ENCODE measurements at places on chromosomes 7 and 10.

GRCh38 chr10:105075031-105075430, 433.9 kb downstream of the SORCS3 start:
- no peak for DNase-seq

DNA sequence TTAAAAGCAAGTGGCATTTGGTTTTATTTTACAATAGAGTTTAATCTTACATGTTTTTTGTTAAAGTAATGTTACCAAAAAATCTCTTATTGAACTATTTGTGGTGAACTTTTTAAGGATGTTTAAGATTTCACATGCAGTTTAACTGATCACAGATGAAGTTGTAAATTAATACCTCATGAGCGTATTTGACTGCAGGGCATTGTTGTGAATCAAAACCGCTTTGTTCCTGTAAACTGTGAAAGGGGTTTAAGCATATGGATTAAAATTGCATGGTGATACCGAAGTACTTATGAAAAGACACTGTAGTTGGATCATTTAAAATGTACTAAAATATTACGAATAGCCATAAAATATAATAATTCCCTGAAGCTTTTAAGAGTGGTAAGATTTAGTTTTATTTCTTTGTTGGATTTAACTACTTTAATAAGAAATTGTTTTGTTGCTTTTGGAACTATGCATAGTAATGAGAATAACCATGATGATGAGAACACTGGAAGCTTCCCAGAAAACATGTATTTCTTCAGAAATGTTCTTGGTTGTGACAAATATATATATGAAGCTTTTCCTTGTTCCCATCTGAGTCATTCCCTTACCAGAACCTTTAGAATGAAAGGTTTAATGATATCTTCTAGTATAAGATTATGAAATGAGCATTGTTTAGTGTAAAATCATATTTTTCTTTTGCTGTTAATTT, 131.3 kb downstream of the ADK start:
- peak; percentile 61 for DNase-seq

DNA sequence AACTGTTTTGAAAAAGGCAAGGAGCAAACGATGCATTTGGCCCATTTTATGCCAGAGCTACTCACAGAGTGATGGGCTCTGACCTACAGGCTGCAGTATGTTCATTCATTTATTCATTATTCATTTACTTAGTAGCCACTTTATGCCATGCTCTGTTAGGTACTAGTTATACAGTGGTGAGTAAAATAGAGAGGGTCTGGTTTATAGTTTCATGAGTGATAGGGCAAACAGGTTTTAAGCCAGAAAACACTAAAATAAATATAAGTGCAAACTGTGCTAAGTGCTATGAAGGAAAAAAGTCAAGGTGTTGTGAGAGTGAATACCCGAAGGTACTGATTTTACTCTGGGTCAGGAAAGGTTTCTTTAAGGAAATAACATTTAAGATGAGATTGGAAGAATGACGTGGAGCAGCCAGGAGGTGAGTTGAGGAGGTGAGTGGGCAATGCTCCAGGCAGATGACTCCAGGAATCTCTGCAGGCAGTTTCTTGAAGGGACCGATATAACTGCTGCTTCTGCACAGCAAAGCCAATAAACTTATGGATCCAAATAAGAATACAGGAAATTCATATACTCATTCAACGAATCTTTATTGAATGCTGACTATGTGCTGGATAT, 56.9 kb upstream of the FAM133B start:
- no peak for DNase-seq

DNA sequence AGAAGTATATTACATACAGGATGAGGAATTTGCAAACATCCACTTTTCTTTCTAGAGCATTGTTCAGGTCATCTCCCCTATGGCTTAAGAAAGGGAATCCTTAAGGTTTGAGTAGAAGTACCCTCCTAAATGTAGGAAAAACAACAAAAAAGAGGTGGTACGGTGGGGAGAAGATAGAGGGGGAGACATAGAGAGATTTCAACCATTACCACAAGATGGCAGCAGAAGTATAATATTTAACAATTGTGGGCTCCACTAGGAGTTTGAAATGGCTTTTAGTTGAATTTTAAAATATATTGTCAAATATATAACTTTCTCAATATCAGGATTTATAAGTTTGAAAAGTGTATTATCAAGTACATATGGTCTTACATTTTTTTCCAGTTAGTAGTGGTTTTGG, 72.7 kb upstream of the PRKG1 start:
- peak; percentile 17 for DNase-seq

DNA sequence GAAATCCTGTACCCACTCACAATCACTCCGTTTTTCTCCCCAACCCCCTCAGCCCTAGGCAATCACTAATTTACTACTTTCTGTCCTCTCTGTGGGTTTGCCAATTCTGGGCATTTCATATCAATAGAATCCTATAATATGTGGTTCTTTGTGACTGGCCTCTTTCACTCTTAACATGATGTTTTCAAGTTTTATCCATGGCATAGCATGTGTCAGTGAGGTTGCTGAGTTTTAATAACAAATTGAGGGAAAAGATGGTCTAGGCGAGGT, 11.9 kb downstream of the PLAU start:
- no peak for DNase-seq

DNA sequence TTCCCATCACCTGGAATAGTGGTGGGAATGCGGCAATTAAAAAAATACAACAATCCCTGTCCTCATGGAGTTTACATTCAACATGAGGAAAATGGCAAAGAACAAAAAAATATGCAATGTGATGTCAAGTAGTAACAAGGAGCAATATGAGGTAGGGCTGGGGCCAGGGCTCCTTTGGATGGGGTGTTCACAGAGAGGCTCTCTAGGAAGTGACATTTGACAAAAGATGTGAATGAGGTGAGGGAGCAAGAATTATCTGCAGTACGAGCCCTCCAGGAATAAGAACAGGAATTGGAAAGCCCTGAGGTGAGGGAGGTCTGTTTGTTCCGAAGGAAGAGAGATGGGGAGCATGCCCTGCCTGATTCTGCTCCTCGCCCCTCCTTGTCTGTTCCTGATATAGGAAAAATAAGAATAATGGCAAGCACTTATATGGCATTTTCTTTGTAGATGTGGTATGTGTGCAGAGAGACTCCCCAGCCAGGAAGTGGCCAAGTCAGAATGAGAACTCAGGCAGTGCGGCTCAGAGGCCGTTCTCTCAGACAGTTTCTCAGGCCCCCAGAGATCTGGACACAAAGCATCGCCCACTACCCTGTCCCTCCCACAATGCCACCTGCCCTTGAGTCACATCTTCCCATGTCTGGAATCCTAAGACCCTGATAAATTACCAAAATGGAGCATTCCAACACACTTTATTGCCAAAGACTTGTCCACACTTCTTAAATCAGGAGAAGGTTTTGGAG, 105.6 kb downstream of the APBB1IP start:
- no peak for DNase-seq

GRCh38 chr10:96172666-96173065, 42.6 kb downstream of the ZNF518A start:
- DNase-seq: no peak

GRCh38 chr10:46534828-46535524, 21.5 kb downstream of the GPRIN2 start:
- no peak for DNase-seq

DNA sequence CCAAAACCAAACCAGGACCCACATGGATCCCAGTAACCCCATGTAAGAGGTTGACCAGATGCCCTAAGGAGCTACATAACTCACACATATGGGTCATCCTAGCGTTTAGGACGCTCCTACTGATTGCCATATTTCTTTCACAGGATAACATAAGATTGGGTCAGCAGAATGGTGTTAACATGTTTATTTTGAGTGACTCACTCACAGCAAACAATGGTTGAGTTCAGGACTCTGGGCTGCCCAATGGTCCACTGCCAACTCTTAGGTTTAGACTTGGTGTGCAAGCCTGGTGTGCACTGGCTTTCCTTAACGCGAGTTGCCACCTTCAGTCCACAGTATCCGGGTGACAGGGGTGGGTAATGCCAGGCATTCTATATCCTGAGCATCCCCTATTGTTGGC, 211.5 kb downstream of the GPAM start:
- no peak for DNase-seq

DNA sequence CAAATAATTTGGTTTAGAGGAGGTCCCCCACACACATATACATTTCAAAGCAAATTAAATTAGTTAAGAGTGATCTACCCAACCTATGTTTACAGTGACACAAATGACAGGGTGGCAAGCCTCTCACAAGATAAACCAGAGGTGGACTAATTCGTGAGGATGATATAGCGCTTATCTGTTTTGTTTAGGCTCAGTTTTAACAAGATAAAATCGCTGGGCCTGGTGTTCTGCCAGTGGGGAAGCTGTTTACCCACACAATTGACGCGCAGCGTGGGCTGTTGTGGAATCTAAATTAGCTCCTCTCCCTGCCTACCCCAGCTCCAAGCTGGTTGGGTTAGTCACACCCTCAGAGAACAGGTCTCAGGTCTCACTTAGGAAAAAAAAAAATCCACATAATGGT, 16.7 kb upstream of the PLXNA4 start:
- no peak for DNase-seq

GRCh38 chr10:101297901-101298486, 56.0 kb upstream of the BTRC start:
- DNase-seq: peak; percentile 57

DNA sequence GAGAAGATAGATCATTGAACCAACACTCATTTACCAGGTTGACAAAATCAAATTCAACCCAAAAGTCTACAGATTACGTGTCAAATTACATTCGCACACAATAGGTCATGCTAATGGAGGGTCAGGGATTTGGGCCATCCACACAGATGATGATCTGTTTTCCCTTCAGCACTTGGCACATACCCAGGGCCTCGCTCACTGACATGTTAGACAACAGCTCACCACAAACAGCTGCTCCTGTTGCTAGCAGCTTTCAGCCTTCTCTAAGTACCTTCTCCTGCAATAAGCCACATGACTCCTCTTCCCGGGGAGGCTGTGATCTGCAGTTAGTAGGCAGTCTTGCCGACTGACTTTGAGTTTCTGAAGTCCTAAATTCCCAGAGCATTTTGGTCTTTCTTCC, 18.4 kb downstream of the NKX2-3 start:
- peak; percentile 60 for DNase-seq

DNA sequence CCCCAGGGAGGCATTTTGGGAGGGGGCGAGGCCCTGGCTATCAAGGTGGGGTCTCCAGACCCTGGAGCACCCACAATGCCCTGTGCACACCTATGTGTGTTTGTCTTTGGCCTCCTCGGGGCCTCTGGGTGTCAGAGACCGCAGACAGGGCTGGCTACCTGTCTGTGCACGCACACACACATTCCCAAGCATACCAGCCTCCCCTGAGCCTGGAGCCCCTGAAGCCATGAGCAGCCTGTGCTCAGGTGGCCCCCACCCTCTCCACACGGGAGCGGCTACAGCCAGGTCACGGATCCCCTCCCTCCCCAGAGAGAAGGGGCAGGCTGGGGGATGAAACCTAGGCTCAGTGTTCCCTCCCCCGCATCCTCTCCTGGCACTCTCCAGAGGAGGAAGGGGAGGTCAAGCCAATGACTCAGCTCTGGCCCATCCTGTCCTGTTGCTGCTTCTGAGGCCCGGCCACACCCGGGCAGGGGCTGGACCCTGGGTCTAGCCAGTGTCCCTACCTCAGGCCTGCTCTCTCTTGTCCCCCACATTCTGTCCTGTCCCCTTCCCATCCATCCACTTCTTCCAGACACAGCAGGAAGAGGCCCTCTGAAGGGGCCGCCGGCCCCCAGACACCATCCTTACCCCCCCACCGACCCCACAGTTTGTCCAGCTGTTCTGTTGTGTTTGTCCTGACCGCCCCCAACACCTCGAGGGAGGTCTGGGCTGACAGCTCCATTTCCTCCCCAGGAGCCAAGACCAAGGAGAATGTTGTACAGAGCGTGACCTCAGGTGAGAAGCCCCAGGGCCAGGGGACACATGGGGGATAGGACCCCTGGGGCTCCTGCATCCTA, 720 bp downstream of the SNCG start:
- peak; percentile 76 for DNase-seq

- DNase-seq: peak; percentile 87
Measured at GRCh38 chr10:1290071-1290471, 233.9 kb downstream of the WDR37 start.

DNA sequence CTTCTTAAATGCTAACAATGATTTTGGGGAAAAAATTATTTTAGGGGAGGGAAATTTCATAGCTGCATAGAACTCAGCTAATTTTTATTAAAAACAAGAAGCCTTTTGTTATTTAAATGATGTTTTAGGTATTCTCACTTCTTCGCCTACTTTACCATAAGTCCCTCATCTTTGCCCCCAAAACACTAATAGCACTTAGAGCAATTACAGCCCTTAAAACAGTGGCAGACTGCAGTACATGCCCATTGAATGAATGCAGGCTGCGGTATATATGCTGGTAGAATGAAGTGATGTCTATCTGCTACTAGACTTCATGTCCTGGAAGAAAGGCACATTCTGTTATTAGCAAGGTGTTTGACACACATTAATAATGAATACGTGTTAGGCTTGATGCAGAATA, 2.9 kb upstream of the SPAG6 start:
- no peak for DNase-seq

- no peak for DNase-seq
Measured at GRCh38 chr7:107392830-107393229, 77.0 kb upstream of the GPR22 start.

GRCh38 chr10:590721-591120, 98.7 kb downstream of the DIP2C start:
- DNase-seq: no peak

DNA sequence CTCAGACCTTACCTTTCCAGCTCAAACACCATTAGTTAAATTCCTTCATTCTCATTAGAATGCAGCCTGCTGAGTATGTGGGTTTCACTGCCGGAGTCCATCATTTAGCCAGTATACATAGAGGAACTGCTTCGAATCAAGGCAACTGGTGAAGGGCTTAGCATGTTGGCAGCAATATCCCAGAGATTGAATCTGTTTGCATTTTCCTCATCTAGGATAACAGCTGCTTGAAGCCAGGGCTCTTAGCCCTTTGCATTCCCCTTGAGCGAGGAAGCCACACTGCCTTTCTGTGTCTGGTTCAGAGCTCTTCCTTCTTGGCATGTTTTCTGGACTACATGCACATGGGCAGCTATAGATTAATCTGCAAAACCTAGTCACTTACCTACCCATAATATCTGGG, 14.7 kb downstream of the NODAL start:
- no peak for DNase-seq

GRCh38 chr7:114852293-114852692, 69.6 kb upstream of the MDFIC start:
- DNase-seq: no peak

DNA sequence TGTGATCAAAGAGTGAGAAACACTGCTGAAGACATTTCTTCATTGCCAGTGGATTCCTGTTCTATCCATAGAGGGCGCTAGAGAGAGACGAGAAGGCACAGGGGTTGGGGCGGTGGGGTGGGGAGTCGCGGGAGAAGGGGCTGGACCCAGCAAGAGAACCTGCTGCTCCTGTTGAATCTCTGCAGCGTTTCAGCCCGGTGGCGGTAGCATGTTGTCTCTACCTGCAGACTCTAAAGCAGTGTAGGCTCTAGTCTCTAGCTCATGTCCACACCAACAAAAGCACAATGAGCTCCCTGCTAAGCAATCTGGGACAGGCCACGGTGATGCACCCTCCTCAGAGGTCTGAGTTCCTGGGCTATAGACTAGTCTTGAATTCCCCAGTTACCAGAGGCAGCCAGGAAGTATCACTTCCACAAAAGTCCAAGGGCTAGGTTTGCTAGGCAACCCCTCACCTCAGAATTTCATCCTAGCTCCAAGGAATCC, 167.7 kb downstream of the DGKB start:
- no peak for DNase-seq

- DNase-seq: peak; percentile 30
Measured at GRCh38 chr7:138842111-138842510, 44.1 kb upstream of the ATP6V0A4 start.

Data from bronchial epithelial cell (primary cell).